EL (cell line): ENCODE measurements at places on chromosomes 7 and 10.

GRCh38 chr10:52558090-52558489 is 214.5 kb downstream of the MBL2 start:
- DNase-seq = no peak

DNA sequence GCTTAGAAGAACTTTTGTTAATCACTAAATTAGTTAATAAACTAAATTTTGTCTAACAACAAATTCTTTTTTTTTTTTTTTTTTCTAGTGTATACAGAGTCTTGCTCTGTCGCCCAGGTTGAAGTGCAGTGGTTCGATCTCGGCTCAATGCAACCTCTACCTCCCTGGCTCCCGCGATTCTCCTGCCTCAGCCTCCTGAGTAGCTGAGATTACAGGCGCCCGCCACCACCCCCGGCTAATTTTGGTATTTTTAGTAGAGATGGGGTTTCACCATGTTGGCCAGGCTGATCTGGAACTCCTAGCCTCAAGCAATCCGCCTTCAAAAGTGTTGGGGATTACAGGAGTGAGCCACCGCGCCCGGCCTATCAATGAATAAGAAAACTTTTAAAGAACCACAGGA is 1.1 kb upstream of the IQUB start:
- no peak for DNase-seq

DNA sequence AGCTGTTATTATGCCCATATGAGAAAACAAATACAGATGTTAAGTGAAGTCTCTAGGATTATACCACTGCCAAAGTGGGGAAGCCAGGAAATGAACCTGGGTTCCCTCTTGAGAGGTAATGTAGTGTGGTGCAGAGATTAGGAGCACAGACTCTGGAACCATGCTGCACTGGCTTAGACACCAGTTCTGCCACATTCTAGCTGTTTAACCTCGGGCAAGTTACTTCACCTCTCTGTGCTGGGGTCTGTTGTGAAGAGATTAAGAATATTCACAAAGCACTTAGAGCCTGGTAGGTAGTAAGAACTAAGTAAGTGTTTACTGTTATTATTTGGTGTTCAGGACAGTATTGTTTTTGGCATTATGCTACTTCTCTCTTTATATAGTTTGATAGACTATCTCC is 41.9 kb downstream of the PDE6C start:
- DNase-seq = no peak

- no peak for DNase-seq
Observed at GRCh38 chr7:32879460-32879859, 12.1 kb downstream of the KBTBD2 start.

- DNase-seq = peak; percentile 73
Observed at GRCh38 chr10:74081192-74081803, 69.3 kb downstream of the AP3M1 start.

GRCh38 chr10:17865351-17865750 is 56.2 kb downstream of the MRC1 start:
- DNase-seq = no peak

DNA sequence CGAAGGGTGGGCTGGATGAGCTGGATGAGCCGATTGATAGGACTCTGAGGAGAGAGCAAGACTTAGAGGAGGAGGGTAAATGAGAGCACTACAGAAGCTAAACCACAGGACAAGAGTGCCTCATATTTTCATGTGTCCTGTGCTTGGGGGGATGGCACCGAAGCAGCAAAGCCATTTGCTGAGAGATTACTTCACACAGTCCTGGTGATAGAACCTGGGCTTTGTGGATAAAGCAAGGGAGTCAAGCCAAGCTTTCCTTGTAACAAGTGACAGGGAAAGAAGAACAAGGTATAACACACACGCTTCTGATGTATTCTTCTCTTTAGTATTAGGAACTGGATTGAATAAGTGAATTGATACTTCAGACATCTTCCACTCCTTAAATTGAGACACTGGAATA is 253.7 kb downstream of the ANKRD7 start:
- DNase-seq = no peak

DNA sequence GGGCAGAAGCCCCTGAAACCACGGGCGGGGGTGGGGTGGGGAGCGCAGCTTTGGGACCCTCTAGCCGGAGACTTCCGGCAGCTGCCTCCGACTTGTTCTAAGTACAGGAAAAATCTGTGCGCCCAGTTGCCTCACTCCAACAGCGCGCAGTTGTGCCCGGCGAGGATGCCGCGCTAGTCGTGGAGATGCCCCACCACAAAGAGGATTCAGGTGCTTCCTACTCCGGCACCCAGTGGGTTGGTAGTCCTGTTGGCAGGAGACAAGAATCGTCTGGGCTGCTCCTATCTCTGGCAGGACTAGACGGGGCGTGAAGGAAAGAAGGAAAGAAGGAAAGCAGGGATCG is 465 bp upstream of the NPY start:
- no peak for DNase-seq

DNA sequence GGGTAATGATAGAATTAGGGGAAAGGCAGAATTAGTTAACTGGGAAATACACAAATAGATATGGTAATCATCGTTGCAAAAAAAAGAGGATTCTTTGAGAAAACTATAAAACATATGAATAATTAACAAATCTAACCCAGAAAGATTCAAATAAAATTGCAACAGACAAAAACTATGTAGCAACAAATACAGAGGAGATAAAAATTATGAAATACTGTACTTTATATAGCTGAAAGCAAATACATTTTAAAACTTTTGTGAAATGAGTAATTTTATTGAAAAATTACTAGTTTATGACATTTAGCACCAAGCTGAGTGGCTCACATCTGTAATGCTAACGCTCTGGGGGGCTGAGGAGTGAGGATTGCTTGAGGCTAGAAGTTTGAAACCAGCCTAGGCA is 356.7 kb downstream of the CALN1 start:
- no peak for DNase-seq

DNA sequence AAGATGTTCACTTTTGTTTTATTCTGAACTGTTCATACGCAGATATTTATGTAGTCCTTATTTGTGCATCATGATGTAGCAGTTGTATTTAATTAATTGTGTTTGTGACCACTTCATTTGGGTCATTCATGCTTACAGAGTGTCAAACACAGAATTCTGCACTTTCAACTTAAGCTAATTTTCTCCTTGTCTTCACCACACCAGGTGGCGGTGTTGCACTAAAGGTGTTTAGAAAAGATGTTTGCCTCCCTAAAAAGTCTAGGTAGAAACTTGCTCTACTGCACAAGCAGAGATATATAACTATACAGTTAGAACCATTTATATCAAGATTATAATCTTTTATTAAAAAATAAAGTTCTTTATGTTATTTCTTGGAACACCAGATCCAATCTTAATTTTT is 1.3 kb upstream of the TAS2R38 start:
- DNase-seq = no peak

DNA sequence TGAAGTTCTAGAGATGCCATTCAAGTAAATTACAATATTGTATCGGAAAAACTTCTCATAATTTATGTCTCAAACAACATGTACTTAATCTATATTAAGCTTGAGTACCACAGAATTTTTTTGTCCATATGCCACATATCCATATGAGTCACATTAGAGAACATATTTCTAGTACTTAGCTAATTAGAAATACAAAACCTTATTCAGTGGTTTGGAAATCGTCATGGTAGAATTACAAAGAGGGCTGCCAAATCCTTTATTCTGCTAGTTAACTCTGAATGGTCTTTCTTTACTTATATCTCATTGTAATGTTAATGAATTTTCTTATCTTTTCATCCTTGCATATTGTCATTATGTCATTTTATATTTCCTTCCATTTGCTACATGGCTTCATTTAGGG is 9.0 kb upstream of the VIM start:
- DNase-seq = peak; percentile 65

DNA sequence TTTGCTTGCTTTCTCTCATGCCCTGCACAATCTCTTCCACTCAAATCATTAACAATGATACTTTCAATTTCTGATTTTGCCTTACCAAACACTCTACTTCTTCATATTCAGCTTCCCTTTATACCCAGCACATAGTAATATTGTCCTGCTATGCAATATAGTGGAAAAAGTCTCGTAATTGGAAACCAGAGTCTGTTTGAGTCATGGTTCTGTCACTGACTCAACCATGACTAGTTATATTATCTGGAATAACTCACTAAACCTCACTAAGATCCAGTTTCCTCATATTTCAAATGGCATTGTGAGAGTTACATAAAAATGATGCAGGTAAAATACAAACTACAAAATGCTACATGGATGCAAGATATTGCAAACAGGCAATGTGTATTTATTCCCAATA is 98.5 kb upstream of the LRRTM3 start:
- DNase-seq = peak; percentile 65

DNA sequence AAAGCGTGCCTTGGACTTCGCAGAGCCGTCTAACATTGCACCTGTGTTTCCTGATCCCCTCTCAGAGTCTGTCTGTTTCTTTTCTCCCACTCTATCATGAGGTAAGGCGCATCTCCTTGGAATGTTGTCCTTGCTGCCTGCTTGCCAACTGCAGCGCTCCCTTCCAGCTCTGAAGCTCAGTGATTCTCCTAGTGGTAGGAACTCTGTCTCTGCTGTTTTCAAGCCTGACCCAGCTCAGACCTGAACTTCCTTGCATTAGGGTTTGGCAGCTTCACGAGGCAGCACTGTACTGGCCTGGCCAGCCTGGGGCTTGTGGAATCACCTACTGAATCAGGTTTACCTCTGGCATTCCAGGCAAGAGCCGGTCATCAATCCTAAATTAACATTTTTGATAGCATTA is 123.9 kb downstream of the CREB5 start:
- peak; percentile 44 for DNase-seq

DNA sequence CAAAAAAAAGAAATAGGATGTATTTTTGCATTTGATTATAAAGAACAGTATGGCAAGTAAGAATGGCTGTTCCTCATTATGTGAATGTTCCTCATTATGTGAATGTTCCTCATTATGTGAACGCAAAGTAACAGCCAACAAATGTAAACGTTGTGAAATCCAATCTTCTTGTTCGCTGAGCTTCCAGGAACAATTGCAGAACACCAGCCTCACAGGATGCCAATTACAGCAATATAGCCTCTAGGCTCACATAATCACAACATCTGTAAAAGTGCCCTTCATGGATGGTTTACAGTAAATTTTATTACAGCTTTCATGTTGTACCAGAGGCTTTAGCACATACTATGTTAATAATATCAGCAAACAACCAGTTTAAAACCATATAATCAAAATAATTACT is 71.6 kb downstream of the THSD7A start:
- DNase-seq = no peak
